ENCODE measurements at places on chromosomes 11 and 22.

- DNase-seq: no peak
Observed at GRCh38 chr11:118845369-118845768, 38.3 kb upstream of the CXCR5 start.

DNA sequence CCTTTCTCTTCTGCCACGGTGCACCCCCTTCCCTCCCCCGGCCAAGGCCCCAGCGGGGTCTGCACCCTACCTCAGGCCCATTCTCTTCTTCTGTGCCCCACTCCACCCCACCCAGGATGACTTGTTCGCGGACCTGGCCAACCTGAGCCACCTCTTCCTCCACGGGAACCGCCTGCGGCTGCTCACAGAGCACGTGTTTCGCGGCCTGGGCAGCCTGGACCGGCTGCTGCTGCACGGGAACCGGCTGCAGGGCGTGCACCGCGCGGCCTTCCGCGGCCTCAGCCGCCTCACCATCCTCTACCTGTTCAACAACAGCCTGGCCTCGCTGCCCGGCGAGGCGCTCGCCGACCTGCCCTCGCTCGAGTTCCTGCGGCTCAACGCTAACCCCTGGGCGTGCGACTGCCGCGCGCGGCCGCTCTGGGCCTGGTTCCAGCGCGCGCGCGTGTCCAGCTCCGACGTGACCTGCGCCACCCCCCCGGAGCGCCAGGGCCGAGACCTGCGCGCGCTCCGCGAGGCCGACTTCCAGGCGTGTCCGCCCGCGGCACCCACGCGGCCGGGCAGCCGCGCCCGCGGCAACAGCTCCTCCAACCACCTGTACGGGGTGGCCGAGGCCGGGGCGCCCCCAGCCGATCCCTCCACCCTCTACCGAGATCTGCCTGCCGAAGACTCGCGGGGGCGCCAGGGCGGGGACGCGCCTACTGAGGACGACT, 15.9 kb downstream of the RTN4RL2 start:
- no peak for DNase-seq

GRCh38 chr11:75325713-75326438, 25.6 kb downstream of the ARRB1 start:
- no peak for DNase-seq

DNA sequence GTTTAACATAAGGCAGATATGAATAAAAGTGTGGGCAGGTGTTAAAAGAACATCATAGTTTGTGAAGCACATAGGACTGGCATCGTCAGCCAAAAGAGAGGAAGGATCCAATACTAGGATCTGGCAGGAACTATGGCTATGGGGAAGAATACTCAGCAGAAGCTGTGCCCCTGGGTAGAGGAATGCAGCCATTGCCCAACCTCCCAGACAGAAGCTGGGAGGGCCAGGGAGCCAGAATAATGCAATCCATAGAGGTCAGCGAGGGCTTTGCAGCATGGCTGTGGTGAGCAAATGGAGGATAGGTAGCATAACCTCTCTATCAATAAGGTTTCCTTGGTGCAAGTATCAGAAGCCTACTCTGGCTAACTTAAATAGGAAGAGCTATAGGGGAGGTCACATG, 11.7 kb upstream of the CSTF3 start:
- no peak for DNase-seq

DNA sequence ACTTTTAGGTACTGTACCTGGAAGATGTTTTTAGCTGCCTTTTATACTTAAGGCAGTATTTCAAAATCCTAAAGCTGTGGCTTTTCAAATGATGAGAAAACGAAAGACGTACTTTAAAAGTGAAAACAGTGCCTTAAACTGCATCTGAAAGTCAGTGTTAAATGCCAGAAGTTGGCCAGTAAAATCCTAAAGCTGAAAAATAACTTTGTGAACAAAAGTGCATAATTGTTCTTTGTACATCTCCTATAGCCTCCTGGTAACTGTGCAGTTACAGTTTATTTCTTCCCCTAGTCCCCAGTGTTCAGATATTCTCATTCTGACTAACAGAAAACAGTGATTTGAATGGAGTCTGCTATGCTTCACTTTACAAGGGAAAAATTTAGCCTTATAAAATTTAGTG, 6.8 kb downstream of the EED start:
- DNase-seq: no peak

GRCh38 chr11:65084598-65085375, 765 bp downstream of the ZFPL1 start:
- no peak for DNase-seq

DNA sequence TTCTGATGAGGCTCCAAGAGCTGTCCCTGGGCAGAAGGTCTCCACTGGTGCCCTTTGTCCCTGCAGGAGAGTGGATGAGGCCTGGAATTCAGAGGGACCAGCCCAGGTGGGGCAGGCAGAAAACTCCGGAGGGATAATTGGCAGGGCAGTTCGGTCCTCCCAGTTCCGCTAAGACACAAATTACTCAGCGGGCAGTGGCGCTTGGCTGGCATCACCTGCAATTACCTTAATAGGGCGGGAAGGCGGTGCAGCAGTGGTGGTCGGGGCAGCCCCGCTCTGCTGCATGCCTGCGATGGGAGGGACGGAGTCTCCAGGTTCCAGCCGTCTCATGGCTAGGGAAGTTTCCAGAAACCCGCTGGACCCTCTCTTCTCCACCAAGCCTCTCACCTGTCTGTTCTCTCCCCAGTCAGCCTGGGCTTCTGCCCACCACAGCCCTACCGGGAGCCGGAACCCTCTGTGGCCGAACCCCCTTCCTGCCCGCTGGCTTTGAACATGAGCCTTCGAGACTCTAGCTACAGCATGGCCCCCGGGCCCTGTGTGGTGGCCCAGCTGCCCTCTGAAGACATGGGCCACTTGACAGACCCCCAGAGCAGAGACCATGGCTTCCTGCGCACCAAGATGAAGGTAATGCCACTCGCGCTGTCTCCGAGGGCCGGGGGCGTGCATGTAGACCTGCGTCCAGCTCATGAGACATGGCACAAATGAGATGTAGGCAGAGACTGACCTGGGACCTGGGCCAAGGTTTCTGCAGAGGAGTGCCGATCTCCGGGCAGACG, 7.0 kb downstream of the OVOL1 start:
- no peak for DNase-seq

DNA sequence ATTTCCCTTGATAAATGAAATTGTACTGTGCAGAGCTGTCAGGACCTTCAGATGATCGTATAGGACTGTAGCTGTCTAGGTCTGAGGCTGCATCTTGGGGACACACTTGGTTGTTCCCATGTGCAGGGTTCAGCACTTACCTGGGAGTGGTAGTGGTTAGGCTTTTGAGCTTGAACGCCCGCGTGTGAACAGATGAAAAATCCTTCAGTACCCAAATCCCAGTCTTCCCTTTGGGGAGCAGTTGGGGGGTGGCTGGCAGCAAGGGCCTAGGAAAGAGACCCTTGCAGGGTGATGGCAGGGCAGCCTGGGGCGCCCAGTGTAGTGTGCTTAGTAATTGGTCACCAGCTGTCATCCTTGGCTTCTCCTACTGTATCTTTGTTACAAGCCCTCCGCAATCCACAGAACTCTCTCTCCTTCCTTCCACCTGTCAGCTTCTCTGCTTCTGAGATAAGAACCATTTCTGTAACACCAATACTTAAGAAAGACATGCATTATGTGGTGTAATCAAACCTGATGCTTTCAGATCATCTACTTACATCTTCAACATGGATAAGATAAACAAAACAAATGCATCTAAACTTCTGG, 64.6 kb downstream of the MORC2 start:
- no peak for DNase-seq

DNA sequence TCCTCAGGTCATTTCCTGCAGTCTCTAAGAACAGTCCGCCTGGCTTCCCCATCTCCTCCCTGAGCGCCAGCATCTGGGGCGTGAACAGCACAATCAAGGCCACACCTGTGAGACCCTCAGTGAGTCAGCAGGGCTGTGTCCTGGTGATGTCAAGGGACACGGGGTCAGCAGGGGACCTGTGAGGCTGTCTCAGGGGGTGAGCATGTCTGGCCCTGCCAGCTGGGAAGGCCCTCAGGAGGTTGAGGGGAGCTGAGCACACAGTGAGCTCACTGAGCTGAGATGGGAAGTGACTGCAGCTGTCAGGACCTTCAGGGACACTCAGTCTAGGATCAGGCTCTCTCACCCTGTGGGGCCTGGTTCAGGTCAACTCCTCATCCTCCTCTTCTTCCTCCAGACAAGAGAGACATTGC, 46.6 kb upstream of the VPREB1 start:
- DNase-seq: no peak

DNA sequence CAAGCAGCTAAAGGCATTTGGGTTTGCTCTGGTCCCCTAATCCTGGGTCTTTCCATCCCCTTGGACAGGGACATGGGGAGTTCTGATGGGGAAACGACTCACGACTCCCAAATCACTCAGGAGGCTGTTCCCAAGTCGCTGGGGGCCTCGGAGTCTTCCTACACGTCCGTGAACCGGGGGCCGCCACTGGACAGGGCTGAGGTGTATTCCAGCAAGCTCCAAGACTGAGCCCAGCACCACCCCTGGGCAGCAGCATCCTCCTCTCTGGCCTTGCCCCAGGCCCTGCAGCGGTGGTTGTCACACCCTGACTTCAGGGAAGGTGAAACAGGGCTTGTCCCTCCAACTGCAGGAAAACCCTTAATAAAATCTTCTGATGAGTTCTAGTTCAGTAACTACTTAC, 10.7 kb downstream of the UPK3A start:
- no peak for DNase-seq

DNA sequence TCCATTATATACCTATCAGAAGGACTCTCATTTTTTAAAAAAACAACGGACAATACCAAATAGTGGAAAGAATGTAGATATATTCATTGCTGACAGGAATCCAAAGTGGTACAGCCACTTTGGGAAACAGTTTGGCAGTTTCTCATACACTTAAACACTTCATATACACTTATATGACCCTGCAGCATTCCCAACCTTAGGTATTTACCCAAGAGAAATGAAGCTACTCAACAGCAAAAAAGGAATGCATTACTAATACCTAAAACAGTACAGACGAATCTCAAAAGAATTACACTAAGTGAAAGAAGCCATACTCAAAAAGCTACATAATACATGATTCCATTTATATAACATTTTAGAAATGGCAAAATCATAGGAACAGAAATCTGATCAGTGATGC, 51.5 kb downstream of the RBFOX2 start:
- DNase-seq: no peak

GRCh38 chr22:47304191-47304831, 541.9 kb downstream of the TBC1D22A start:
- no peak for DNase-seq

- no peak for DNase-seq
Observed at GRCh38 chr22:46077669-46078099, 72.6 kb upstream of the PPARA start.

- DNase-seq: no peak
Observed at GRCh38 chr22:27063406-27063805, 406.0 kb downstream of the MIAT start.

DNA sequence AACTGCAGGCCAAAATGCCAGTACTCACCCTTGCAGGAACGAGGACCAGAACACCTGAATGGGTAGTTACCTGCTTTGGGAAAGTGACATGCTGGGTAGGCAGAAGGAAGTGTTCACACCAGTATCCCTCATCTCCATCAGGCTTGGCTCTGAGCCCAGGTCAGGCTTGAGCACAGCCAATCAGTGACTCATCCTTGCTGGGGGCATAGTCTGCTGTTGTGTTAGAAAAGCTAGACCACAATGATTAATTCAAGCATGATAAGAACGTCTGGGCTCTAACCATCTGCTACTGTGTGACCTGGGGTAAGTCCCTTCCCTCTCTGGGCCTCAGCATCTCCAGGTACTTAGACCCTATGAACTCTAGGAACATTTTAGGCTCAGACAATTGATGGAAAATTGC, 450.4 kb downstream of the MIAT start:
- no peak for DNase-seq

- no peak for DNase-seq
Observed at GRCh38 chr11:19474954-19475721, 234.4 kb upstream of the E2F8 start.

GRCh38 chr11:16195651-16196050, 160.7 kb downstream of the SOX6 start:
- DNase-seq: no peak

- no peak for DNase-seq
Observed at GRCh38 chr11:84140386-84141169, 854.4 kb upstream of the CCDC90B start.

DNA sequence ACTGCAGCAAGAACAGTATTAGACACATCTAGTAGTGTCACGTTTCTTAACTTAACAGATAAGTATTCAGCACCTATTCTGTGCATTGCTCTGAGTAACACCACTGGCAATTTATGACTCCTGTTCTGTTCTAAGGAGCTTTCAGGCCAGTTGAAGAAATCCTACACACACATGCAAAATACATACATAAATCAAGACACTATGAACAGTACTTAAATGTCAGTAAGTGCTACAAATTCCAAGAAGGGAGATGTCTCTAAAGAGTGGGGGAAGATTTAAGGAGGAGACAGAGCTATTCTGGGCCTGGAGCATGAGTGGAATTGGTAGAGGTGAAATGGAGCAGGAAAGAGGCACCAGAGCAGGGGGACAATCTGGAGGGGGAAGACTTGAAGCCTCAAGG, 46.2 kb upstream of the CLMP start:
- no peak for DNase-seq

DNA sequence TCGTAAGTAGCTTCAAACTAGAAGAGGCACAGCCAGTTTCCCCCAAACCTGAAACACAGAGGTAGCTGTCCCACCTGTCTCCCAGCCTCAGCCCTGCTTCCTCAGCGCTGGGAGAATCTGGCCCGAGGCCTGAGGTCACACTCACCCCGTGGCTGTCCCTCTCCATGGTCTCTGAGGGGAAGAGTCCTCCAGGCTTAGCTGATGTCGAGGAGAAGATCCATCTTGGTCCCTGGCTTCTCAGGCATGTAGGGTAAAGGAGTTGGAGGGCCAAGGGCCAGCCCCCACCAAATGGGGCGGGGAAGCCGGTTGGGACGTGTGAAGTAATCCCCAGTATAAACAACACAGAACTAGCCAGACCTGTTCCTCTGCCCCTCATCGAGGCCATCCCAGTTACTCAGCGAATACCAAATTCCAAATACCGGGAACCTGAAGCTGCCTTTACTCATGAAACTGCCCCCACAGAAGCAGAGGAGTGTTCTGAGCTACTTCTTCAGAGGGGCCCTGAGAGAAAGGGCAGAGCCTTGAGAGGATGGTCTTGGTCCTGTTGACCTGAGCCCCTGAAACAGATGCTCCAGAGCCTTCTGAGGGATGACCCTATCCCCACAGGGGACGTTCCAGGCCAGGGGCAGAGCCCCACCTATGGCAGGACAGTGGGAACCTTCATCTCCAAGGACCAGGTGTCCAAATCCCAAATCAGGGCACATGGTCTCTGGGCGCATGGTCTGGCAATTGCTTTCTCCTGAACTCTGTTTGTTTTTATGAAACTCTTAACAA, at the start of gene TMPRSS13:
TMPRSS13 (minus strand) TSS at position 261 of the 774 bp plus-strand sequence; CDS start at position 166, 95 bp downstream.
- no peak for DNase-seq

DNA sequence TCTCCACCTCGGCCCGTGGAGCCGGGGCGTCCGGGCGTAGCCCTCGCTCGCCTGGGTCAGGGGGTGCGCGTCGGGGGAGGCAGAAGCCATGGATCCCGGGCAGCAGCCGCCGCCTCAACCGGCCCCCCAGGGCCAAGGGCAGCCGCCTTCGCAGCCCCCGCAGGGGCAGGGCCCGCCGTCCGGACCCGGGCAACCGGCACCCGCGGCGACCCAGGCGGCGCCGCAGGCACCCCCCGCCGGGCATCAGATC, 439 bp downstream of the YAP1 start:
- no peak for DNase-seq
